NCI-H2081 treated with DMSO at 0.1 percent for 48 hours (cell line): ENCODE measurements at places on chromosomes 7 and 10.
A peak's percentile ranks its signal among the peaks of the same experiment; 100 is the strongest.

GRCh38 chr7:6530626-6531491 is 20.4 kb downstream of the GRID2IP start:
- DNase-seq, result no peak

GRCh38 chr7:93739424-93739823 is 151.1 kb downstream of the TFPI2 start:
- DNase-seq, result no peak

DNA sequence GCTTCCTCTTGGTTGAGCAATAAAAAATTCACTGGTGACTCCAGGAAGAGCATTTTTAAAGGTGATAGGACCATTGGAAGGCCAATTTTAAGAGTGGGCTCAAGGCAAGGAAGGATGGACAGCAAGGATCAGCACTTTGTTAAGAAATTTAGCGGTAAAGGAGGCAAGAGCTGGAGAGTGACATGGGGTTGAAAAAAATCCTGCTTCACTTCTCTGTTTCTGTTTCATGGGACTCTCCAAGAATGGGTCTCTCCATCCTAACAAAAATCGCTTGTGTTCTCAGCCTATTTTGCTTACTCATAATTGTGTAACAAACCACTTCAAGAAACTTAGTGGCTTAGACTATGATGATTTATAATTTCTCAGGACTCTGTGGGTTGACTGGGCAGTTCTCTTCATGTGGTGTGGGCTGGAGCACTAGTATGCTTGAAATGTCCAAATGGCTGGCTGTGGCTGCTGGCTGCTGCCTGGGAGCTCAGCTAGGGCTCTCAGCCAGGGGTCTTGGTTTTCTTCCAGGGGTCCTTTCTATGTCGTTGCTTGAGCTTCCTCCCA is 59.8 kb upstream of the ZNRF2 start:
- DNase-seq, result no peak

- no peak for DNase-seq
Observed at GRCh38 chr7:93997868-93998267, 6.3 kb downstream of the BET1 start.

DNA sequence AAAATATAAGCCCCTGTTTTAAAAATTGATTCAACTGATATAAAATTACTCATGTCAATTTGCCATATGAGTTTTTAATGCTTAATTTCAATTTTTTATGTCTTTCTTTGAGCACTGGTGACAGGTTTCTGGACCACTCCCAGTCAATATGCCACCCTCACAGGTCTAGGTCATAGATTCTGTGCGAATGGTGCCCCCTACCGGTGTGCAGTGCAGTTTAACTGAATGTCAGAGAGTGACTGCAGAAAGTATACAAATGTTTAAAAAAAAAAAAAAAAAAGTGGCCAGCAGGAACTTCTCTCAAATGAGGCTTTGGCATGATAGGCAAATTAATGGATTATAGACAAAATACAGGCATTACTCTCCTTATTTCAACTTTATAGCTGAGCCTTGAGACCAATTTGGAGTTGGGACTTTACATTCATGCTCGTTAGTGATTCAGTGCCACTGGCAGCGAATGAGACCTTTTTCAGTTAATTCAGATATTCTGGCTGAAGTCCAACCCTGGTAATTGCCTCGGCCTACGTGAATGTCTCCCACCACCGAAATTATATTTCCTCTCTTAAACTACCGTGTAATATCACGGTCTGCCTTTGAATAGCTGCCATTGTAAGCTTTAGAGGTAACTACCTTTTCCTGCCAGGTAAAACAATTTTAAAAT is 427.6 kb downstream of the PHTF2 start:
- peak; percentile 77 for DNase-seq

GRCh38 chr10:103859161-103860086 is 4.0 kb upstream of the SH3PXD2A start:
- no peak for DNase-seq

DNA sequence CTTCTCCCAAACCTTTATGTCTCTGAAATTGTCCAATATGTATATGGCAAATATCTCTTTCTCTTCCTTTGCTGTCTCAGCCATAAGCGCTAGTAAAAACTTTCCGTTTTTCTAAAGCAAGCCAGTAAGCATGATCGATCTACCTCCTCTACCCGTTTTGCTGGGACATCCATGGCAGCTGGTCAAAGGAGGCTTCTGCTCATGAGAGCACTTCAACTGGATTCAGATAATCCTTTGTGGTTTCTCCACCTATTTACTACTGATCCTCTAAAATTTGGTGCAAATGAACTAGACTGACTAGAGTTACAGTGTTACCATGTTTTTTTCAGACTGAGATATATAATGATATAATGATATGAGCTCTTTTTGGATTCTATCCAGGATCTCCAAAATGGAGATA is 42.7 kb downstream of the GBF1 start:
- no peak for DNase-seq

- no peak for DNase-seq
Observed at GRCh38 chr10:101301111-101301731, 52.7 kb upstream of the BTRC start.

DNA sequence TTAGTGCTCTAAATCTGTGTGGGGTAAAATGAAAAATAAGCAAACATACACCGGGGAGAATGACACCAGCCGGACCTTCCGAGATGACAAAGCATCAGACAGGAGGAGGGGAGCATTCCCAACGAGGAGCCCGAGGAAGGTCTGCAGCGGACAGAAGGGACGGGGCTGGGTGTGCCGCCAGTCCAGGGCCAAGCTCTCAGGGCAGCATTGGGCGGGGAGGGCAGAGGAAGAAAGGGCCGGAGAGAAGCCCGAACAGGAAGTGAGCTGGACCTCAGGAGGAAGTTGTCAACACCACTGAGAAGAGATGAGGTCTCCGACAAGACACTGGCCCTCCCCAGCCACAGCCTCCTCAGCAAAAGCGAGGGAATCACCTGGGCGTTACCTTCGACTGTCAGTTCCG is 182.6 kb upstream of the RNF32 start:
- DNase-seq, result no peak

- no peak for DNase-seq
Observed at GRCh38 chr10:95133997-95134396, 60.0 kb upstream of the ACSM6 start.

GRCh38 chr10:6409971-6410643 is 170.0 kb downstream of the PRKCQ start:
- DNase-seq, result no peak

DNA sequence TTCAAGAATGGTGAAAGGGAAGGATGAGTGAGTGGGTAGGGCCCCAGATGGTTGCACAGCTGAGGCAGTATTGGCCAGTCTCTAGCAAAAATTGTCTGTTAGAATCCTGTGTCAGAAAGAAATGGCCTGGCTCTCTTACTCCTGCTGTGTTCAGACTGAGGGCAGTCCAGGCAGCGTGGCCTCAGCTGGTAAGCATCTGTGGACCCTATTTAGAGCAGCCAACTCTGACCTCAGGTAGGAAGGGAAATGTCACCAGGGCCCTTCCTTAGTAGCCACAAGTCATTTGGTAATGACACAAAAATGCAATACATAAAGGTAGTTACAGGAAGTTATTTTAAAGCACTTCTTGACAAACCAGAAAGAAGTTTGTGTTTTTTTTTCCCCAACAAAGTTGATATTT is 1194.7 kb downstream of the CNTNAP2 start:
- DNase-seq, result no peak

- DNase-seq, result no peak
Observed at GRCh38 chr10:44462338-44462914, 77.5 kb upstream of the CXCL12 start.

GRCh38 chr7:91180746-91181145 is 83.5 kb upstream of the FZD1 start:
- no peak for DNase-seq

- DNase-seq, result no peak
Observed at GRCh38 chr7:139034855-139035585, 822 bp downstream of the ZC3HAV1L start.

DNA sequence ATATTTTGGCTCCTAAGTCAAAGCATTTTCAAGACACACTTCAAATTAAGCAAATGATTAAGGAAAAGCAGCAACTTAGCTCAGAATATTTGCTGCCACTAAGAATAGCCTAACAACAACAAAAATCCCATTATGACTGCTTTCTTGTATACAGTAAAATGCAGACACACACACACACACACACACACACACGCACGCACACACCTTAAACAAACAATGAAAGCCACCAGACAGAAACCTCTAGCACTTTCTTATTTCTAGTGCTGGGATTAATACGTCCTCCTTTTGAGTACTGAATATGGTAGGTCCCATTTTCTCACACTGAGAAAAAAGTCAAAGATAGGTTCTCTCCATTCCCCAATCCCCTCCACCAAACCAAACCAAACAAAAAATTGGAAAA is 23.4 kb upstream of the FEZF1 start:
- DNase-seq, result no peak

GRCh38 chr7:102966465-102966864 is 53.7 kb downstream of the LRRC17 start:
- DNase-seq, result no peak

DNA sequence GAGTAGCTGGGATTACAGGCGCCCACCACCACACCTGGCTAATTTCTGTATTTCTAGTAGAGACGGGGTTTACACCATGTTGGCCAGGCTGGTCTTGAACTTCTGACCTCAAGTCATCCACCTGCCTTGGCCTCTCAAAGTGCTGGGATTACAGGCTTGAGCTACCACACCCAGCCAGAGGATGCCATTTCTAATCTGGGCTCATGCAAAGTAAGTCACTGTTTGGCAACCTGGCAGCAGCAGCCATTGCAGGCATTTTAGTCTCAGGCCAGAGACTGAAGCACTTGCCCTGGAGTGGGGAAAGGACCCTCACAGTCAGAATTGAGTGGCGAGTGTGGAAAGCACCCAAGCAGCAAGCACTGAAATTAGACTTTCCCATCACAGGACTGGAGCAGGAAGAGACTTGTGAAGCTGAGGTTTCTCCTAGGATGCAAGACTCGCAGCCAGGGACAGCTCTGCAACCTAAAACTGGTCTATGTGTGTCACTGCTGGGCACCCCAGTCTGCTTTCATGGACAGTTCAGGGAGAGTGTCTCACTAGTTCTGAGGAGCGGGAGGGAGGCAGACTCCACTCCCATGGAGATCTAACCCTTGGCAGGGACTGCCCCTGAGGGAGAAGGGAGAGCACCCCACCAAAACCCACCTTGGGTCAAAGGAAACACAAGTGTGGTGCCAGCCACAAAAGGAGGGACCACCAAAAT is 27.6 kb downstream of the SNX13 start:
- DNase-seq, result no peak

DNA sequence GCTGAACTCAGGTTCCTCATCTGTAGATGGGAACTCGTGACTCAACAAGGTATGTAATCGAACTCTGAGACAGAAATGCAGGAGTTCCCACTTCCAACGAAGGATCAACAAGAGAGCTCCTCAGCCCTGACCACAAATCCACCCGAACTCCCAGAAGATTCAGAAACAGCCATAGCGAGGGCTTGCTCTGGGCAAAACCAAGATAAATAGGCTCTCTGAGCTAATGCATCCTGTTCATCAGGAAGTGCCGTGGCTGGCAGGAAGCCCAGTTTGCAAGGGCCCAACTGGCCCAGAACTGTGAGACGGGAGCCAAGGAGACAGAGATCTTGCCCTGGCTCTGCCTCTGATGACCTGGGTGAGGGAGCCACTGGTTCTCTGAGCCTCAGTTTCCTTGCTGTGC is 141.7 kb upstream of the PFKP start:
- no peak for DNase-seq

DNA sequence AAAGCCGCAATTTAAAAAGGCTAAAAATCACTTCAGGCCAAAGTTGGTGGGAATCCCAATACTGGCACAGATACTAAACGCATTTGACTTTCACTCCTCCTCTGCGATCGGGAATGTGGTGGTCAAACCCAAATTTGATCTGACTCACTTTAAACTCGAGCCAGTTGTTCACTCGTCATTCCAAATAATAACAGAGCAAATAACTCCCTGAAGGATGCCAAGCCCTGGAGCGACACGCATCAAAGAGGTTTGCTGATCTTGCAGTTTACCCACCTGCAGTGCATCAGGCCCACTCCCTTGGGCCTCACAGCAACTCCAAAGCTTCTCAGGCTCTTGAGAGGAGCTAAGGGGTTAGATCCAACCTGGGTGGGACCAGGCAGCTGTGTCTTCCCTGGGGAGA is 12.2 kb downstream of the PTN start:
- no peak for DNase-seq

GRCh38 chr7:22952306-22953015 is 61.5 kb downstream of the HYCC1 start:
- no peak for DNase-seq

- DNase-seq, result no peak
Observed at GRCh38 chr10:73097305-73097670, 622 bp upstream of the P4HA1 start.

DNA sequence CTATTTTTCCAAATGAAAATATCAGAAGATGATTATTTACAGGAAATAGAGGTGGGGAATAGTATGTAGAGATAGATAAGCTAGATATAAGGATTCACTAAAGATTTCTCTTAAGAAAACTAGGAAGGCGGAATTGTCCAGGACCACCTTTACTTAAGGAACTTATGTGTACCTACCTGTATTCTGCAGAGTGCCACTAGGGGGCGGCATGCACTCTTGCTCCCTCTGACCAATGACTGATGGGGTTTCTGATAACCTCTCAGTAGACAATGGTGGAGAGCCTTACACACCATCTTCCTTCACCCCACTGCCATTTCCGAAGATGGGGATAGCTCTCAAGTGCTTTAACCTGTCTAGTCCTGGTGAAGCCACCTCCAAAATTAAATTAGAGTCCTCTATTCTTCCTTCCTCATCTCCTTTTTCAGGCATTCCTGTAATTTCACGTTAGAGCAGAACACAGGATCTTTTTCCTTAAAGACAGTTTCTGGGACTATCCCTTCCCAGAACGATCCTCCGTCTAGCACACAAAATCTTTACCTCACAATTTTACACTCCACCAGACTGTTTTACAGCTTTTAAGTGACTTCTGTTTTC is 453.1 kb downstream of the SORCS1 start:
- no peak for DNase-seq

DNA sequence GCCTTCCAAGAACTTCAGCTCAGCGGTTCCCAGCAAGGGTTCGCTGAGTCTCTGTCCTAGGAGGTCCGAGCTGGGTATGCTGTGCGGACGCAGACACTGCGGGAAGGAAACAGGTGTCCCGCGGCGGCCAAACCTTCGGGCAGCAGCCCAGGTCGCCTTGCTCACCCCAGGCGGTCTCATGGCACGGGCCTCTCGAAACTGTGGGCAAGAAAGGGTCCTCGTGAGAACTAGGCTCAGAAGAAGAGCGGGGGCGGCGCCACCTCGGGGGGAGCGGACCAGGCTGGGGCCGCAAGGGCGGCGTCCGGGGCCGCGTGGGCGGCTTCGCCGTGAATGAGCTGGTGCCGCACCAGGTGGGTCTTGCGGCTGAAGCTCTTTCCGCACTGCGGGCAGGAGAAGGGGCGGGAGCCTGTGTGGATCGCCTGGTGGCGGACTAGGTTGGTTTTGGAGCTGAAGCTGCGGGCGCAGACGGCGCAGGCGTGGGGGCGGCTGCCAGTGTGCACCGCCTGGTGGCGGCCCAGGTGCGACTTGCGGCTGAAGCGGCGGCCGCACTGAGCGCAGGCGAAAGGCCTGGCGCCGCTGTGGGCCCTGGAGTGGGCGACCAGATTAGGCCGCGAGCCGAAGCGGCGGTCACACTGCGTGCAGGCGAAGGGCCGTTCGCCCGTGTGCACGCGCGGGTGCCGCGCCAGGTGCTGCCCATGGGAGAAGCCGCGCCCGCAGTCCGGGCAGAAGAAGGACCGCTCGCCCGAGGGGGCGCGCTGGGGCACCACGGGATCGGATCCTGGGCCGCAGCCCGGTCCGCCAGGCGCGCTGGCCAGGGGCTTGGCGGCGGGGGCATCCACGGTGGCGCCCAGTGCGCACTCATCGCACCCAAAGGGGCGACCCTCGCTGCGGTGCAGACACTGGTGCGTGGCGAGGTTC is 8.6 kb downstream of the ZNF467 start:
- no peak for DNase-seq

GRCh38 chr10:3427950-3428354 is 255.4 kb upstream of the PITRM1 start:
- DNase-seq, result no peak

GRCh38 chr7:1342090-1342640 is 109.5 kb downstream of the UNCX start:
- DNase-seq, result no peak
